KG1 (cell line): ENCODE measurements at places on chromosomes 13 and 19.

GRCh38 chr13:30676672-30677071 is 58.7 kb upstream of the ALOX5AP start:
- DNase-seq, result no peak

DNA sequence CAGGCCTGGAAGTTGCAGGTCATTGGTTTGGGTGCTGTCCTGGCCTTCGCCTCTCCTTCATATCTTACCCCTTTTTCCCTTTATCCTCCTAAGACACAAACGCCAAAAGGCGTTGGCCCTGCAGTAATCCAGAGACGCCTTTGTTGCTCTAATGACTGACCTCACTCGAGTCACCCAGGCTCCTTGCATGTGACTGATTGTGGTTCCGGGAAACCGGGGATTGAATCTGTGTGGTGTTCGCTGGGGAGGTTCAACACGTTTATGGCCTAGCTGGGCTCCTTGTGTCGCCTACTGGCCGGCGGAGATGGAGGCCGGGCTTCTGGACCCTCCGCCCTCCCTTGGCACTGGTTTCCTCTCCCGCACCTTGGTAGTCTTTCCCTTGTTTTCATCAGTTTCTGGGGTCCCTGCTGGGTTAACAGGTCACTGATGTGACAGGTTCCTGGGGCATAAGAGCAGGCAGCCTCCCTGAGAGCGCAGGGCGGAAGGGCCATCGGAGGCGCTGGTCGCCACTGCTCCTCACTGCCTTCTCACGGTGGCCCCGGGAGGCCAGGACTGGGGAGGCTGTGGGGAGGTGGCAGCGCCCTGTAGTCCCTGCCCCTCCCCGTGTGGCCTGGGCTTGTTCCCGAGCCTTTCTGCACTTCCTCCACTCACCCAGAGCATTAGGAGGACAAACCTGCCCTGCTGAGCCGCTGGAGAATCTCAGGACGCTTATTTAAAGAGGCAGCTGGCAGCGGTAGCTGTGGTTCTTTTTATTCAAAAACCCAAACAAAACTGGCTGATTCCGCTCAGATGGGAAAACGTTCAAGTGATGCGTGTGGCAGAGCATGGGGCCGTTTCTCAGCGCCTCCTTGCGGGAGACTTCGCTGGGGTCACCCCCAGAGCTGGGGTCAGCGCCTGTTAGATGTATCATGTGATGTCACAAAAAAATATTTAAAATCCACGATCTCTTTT is 18.1 kb upstream of the NDUFS7 start:
- DNase-seq, result no peak

- no peak for DNase-seq
These were observed 9.2 kb downstream of the PGPEP1 start for GRCh38 chr19:18349524-18350128.

DNA sequence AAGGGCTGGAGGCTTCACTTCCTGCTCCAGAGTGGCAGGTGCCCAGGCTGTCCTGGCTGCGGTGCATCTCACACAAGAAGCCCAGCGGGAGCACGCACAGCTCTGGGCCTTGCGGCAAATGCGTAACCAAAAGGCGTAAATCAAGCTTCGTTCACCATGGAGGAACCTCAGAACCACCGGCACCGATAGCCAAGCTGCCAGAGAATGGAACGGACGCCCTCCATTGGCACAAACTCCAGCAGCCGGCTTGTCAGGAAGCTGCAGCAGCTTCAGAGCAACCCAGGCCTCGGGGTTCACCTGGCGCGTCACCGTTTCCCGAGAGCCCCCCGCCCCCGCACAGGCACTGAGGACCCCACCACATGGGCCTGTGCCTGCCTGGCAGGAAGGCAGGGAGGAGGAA is 76.7 kb downstream of the RASA3 start:
- DNase-seq, result no peak

GRCh38 chr19:14102756-14103155 is 12.2 kb upstream of the SAMD1 start:
- DNase-seq, result no peak
